ENCODE measurements at places on chromosomes 16 and 17.
A peak's percentile ranks its signal among the peaks of the same experiment; 100 is the strongest.

DNA sequence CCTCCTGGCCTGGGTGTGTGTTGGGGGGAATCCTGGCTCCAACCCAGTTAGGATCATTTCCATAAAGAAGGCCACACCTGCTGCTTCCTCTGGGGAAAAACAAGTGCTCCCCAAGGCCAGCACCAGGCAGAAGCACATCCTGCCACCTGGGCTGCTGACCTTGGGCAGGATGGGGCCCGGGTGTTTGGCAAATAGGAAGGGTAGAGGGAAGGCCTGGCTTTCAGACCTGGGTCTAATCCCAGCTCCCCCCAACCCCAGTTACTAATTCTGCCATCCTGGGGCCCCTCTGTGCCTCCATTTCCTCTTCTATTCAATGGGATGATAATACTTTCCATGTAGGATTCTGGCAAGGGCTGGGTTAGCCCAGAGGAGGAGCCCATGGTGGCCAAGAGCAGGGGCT lies 3.0 kb upstream of the NLRC5 start:
- no peak for DNase-seq

DNA sequence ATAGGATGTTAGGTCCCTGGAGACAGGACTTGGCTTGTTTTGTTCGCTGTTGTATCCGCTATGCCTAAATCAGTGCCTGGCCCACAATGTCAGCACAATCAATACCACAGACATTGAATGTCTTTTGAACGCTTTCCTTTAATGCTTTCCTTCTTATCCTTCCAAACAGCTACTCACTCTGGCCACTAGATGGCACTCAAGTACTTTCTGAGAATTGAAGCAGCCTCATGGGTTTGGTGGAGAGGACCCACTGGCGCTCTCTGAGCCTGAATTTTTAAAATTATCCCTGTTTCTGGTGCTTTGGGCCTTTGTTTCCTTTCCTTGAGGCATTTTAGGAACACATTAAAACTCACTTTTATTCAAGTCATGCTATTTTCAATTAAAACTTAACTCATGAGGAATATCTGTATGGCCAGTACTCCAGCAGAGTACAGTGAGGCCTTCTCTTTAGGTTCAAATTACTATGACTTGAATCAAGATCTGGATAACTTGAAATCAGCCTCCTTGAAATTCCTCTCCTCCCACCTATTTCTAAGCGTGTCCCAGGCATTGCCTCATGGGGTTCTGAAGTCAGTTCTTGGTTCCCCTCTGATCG lies 3.2 kb upstream of the NLRP1 start:
- peak; percentile 77 for DNase-seq

DNA sequence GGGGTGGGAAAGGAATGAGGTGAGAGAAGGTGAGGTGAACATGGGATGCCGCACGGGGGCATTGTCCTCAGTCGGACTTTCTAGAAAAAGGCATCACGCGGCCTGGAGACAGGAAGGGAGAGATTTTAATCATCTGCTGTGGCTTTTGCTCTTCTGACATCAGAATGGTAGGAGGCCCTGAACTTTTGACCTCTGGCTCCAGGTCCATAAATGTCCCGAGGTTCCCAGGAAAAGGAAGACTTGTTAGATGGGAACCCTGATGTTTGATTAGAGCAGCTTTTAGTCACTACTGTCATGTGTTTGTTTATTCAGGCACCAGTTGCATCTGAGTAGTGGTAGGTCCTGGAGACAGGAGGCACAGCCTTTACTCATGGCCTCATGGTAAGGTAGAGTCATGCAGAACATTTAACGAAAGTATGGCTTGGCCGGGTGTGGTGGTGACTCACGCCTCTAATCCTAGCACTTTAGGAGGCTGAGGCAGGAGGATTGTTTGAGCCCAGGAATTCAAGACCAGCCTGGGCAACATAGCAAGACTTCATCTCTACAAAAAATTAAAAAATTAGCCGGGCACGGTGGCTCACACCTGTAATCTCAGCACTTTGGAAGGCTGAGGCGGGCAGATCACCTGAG lies 203.1 kb downstream of the MSI2 start:
- no peak for DNase-seq

DNA sequence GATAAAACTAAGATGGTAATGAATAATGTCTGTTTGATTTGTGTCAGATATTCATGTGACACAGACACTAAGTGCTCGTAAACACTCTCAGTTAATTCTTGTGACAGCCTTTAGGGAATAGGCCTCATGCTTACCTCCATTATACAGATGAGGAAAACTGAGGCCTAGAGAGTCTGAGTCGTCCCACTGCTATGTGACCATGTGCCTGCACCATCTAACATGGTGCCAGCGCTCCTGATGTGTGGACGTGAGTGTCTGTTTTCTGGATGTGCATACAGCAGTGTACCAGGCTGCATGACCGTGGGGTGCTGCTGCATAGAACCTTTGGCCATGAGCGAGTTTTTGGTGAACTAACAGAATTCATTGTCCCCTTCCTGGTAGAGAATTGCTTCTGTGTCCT lies 61.8 kb downstream of the MPRIP start:
- no peak for DNase-seq

DNA sequence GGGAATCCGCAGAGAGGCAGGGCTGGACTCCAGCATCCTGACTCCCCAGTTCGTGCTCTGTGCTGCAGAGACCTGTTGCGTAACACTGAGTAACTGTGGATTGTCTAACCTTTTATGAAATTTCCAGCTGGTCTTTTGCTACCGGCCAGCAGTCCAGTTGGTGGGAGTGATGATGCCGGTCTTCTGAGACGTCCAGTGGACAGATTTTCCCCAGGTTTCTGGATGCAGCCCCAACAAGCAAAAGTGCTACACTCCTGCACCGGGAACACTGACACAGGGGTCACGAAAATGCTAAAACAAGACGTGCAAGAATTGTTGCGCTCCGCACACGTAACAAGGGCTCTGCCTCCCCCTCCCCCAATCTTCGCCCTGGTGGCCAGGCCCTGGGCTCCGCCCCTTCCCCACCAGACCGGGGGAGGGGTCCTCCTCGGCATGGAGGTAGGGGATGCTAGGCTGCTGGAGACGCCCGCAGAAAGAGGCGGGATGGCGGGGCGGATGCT lies 701 bp upstream of the MRC2 start:
- no peak for DNase-seq

DNA sequence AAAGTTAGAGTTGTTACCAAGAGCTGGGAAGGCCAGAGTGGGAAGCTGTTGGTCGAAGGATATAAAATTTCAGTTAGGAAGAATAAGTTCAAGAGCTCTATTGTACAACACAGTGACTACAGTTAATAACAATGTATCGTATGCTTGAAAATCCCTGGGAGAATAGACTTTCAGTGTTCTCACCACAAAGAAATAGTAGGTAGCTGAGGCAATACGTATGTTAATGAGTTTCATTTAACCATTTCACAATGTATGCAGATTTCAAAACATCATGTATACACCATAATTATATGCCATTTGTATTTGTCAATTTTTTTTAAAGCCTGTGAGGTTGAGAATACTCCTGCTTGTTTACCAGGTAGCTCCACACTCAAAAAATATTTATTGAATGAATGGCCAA lies 41.5 kb upstream of the MYOCD start:
- no peak for DNase-seq

DNA sequence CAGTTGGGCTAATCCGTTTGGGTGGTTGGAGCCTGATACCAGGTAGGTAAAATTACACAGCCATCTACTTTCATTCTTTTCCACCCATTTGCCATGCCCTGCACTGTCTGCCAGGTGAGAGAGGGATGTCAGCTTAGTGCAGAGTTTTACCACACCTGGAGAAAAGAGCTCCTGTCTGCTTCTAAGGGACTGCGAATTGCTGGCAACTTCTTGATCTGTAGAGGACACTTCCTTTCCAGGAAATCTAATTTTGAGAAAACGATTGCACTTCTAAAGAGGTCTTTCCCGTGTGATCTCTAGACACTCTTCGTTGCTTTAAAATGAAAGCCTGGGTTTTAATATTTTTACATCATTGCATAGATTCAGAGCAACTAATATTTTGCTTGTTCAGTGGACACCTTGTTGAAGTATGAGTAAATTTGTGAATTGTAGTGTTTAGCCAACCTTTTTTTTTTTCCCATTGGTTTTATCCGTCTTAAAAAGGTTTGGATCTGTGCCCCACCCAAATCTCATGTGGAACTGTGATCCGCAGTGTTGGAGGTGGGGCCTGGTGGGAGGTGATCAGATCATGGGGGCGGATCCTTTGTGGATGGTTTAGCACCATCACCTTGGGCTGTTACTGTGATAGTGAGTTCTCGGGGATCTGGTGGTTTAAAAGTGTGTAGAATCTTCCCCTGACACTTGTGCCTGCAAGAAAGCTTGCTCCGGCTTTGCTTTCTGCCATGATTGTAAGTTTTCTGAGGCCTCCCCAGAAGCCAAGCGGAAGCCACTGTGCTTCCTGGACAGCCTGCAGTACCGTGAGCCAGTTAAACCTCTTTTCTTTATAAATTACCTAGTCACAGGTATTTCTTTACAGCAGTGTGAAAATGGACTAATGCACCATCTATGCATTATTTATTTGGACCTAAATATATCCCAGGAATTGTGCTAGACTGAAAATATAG lies 104.6 kb downstream of the PRKCA start:
- DNase-seq = peak; percentile 43

- DNase-seq = no peak
Measured at GRCh38 chr17:1206026-1206777, 26.4 kb upstream of the ABR start.

- no peak for DNase-seq
Measured at GRCh38 chr17:69060822-69061221, at the start of gene ABCA9. ABCA9 (minus strand) TSS chr17:69060927; CDS start chr17:69051126, 9,801 bp downstream.

DNA sequence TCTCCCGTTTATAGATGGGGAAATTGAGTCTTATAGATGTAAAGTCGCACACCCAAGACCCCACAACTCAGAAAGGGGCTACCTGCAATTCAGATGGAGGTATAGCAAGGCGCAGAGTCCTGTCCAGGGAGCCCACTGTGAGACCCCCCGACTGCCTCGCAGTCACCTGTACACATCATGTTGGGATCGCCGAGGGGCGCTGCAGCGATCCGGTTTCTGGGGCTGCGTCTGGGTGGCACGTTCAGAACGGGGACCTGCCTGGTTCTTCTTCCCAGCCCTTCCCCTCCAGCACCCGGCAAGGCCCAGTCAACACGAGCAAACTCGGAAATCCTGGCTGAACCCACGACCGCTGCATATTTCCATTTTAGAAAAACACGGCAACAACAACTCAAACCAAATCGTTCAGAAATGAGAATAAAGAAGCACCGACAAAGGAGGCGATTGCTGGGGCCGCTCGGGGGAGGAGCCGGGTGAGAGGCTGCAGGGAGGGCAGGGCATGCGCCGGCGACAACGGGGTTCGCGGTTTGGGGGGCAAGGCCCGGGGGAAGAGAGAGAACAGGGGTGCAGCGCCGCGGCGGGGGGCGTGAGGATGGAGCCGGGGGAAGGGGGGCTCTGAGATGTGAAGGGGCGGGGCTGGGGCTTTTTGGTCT lies 643 bp downstream of the HSDL1 start:
- DNase-seq = peak; percentile 56

GRCh38 chr17:63996430-63997182 lies 1.5 kb upstream of the PRR29 start:
- DNase-seq = no peak

- no peak for DNase-seq
Measured at GRCh38 chr17:19868079-19868395, 301 bp upstream of the ULK2 start.

DNA sequence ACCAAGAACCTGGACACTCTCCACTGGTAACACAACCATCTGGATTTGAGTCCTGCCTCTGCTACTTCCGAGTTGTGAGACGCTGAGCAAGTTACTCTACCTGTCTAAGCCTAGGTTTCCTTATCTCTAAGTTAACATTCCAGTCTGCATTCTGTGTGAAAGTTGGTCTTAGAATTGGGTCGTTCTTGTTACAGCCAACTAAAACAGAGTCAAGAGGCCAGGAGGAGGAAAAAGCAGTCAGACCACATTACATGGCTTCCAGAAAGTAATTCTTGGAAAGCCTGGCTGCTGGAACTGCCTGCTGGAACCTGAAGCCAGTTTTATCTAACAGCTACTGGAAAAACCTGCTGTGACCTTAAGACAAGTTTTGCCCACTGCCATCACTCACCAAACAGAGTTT lies 38.4 kb upstream of the XYLT1 start:
- DNase-seq = no peak

- DNase-seq = no peak
Measured at GRCh38 chr17:81159611-81160265, 5.6 kb upstream of the PVALEF start.

DNA sequence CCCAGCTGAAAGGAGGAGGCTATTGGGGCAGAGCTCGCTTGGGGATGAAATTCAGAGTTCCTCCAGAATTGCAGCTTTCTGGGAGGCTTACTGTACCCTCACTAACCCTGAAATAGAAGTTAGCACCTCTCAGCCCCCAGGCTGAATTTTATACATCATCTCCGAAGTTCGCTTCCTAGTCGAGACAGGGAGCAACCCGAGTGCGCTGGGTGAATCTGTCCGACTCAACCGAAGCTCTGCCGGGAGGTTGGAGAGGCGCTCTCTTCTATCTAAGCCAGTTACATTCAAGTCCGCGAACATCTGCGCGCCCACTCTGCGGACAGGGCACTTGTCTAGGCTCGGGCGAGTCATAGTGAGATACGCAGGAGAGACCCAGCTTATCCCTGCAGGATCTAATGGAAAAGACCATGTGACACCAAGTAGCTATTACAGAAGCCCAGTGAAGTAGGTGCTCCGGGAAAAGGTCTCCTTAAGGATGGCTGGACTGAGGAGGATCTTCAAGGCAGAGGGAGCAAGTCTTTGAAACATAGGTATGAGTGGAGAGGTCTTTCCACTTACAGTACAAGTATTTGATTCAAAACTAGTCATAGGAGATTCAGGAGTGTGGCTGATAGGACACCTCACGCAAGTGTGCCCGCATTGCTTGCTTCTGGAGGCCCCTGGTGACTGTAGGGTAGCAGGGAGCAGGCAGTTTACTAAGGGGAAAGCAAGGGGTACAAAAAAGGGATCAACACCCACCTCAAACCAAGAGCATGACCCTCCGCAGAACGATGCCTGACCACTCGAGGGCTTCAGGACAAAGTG lies 646 bp upstream of the HES7 start:
- DNase-seq = no peak

- no peak for DNase-seq
Measured at GRCh38 chr17:54944796-54945195, 23.7 kb downstream of the COX11 start.

DNA sequence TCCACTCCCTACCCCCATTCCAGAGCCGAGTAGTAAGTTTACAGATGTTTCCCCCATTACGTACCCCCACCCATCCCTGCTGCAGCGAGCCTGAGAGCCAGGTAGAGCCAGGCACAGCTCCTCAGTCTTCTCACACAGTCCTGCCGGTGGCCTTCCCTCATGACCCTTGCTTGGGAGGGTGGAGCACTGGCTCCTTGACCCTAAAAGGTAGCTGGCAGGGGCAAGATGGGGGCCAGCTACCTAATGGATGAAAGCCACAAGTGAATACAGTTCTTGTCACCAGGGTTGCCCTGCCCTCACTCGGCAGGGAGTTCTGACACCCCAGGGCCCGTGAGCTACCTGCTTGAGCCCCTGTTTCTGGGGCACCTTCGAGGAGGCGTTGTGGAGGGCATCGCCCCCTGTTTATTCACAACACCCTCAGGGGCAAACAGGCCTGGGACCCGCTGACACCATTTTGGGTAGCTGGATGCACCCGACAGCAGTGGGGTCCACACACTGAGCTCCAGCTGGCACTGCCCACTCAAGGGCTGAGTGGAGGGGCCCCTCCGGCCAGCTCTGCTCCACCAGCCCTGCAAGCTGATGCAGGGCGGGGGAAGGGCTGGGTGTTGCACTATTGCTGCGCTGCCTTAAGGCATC lies 22.2 kb downstream of the ADAM11 start:
- DNase-seq = no peak

GRCh38 chr17:31524926-31525800 lies 133.7 kb downstream of the RAB11FIP4 start:
- DNase-seq = peak; percentile 88
